ENCODE measurements at places on chromosomes 2 and 18.

GRCh38 chr18:60215432-60215831 is 157.1 kb downstream of the MC4R start:
- no peak for DNase-seq

DNA sequence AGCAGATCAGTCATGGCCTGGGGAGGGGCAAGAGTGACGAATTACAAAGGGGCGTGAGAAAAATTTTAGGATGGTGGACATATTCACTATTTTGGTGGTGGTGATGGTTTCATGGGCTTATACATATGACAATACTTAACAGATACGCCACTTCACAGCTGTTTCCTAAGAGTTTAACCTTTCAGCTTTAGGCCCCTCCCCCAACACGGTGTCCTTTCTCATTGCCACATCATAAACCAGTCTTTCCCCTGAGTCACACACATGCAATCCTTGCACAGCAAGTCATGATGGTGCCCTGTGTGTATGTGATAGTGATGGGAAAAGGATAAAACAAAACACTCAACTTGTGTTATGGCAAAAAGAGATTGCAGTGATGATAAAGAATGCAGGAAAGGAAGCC is 47.6 kb upstream of the IL1R1 start:
- no peak for DNase-seq

- DNase-seq: peak; percentile 87
These were observed at the start of gene ATOH8 for GRCh38 chr2:85753525-85754312. Gene ATOH8 (plus strand): TSS chr2:85753991. CDS start chr2:85754190, 199 bp downstream.

- no peak for DNase-seq
These were observed 84.9 kb downstream of the BCL11A start for GRCh38 chr2:60468382-60469085.

DNA sequence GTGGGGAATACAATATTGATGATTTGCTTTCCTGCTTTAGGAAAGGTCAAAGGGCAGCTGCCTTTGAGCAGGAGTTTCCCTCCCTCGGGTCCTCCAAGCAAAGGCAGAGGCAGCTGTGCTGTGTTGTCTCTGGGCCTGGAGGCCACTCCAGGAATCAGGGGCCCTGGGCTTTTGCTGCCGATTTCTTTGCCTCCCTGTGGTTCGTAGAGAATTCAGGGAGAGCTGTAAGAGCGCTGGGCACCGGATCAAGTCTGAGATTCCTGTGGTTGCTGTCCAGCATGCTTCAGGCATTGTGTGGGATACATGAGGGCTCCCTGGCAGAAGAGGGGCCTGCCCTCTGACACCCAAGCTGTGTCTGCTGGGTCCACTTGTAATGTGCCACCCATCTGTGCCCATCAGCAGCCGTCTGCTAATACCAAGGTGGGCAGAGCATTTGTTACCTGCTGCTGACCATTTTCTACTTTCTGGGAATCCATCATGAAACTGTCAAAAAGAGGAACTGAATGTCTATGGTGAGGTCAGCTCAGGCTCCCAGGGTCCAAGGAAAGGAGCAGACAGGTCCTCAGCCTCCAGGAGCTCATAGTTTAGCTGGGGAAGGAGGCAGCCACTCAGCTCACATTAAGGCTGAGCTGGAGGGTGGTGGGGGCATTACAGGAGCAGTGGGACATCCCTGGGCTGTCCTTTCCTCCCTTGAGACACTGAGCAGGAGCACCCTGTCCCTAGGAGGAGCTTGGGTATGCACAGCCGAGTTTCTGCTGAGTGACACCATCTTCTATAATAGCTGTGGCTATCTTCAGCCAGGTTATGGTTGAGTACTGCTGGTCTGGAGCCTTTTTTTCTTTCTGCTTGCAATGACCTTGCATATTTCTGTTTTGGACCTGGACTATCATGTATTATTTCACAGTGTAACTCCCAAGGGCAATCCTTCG is 68.5 kb downstream of the CTIF start:
- DNase-seq: no peak

GRCh38 chr2:150063432-150063889 is 424.0 kb downstream of the RND3 start:
- no peak for DNase-seq

DNA sequence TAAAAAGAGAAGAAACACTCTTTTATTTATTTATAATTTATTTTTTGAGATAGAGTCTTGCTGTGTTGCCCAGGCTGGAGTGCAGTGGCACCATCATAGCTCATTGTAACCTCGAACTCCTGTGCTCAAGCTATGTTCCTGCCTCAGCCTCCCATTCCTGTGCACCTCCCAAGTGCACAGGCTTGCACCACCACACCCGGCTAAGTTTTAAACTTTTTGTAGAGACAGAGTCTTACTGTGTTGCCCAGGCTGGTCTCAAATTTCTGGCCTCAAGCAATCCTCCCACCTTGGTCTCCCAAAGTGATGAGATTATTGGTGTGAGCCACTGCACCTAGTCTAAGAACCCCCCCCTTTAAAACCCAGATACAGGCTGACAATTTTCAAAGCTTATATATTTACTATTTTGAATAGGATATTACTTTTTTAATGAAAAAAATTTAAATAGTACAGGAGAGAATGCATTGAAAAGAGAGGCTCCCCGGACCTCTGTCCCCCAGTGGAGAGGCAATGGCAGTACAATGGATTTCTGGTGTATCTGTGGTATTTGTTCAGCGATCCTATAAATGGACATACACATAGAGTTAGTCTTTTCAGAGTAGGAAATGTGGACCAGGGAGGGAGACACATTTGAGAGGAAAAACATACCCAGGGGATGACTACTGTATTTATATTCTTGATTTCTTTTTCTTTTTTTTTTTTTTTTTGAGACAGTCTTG is 48.1 kb upstream of the CNOT11 start:
- no peak for DNase-seq

DNA sequence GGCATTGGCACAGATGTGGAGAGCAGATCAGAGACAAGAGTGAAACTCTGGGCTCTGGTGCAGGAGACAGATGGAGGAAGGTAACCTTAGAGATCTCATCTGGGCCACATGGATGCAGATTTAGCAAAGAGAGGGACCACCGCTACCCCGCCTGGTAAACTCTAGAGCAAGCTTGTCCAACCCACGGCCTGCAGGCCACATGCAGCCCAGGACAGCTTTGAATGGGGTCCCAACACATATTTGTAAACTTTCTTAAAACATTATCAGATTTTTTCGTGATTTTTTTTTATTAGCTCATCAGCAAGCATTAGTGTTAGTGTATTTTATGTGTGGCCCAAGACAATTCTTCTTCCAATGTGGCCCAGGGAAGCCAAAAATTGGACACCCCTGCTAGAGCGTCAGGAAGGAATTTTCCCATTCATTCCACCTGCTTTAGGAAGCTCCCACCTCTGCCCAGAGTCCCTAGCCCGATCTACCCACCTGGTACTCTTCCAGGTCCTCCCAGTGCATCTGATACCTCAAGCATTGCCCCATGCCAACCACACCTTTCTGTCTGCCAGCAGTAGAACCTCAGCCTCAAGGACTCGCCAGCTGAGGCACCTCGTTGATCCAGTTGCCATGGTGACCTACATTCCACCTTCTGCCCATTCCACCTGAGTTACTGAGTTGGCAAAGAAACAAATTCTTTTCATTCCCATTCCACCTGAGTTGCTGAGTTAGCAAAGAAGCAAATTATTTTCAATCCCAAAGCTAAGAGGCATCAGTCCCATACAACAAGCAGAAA is at the start of gene CIB4:
TSS of gene CIB4 (minus strand) at position 586 of the 784 bp plus-strand sequence. CDS start at position 534, 52 bp downstream.
- DNase-seq: no peak

GRCh38 chr2:130245976-130246375 is 47.7 kb upstream of the TUBA3E start:
- no peak for DNase-seq

GRCh38 chr2:69482471-69482870 is 45.2 kb upstream of the NFU1 start:
- DNase-seq: no peak

Data from left forelimb (tissue), 1 donor.